ENCODE measurements at places on chromosomes 12 and 14. TPM values are rescaled to one million over a fixed set of nuclear protein-coding genes. Genes with fewer than 3 reads are reported as not detected.

DNA sequence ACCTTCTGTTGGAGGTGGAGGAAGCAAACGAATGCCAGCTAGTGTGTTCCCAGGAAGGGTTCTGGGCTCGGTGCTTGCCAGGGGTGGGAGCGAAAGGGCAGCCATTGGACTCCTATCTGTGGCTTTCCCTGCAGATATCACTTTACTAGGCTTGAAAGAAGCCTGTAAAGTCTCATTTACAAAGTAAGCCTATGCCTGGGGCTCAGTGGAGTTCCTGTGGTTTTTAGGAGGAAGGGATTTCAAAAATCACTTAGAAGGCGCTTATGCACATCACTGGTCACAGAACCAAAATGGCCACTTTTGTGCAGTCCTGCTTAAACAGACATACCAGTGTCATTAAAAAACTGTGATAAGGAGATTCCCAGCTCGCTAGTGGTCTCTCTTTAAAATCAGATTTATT, 22.7 kb downstream of the CLMN start:
- DNase-seq = no peak
- H3K27me3 ChIP-seq = no peaks in the 10 kb centered on the region
- H3K36me3 ChIP-seq = no peaks in the 10 kb centered on the region
- H3K4me3 ChIP-seq = no peak overlapping the region
- H3K4me1 ChIP-seq = no peaks in the 10 kb centered on the region
- no peak overlapping the region for H3K27ac ChIP-seq

DNA sequence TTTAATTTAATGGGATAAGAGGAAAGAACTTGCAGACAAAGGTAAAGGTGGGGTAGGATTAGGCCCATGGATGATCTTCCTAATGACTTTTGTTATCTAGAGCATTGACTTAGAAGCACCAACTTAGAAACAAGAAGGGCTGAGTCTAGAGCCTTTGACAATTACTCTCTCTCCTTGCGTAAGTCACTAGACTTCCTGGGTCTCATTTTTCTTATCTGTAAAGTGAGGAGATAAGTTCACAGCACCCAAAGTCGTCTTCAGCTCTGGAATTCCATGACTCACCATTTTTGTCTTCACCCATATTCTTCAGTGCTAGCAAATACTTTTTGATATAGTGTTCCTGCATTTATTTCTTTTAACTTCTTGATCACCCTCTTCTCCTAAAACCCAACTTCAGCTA, 75.7 kb downstream of the SSPN start:
- H3K4me3 ChIP-seq = no peak overlapping the region
- H3K27me3 ChIP-seq = no peaks in the 10 kb centered on the region
- no peak for DNase-seq
- H3K36me3 ChIP-seq = no peaks in the 10 kb centered on the region
- H3K27ac ChIP-seq = no peak overlapping the region

- no peak overlapping the region for H3K4me3 ChIP-seq
- no peaks in the 10 kb centered on the region for H3K27me3 ChIP-seq
- DNase-seq = no peak
- H3K27ac ChIP-seq = no peak overlapping the region
- no peaks in the 10 kb centered on the region for H3K4me1 ChIP-seq
Measured at GRCh38 chr14:80135305-80136088, 75.8 kb downstream of the DIO2 start.

TROAP gene
- total RNA-seq = 0.36 TPM

MRPL42 gene
- total RNA-seq = 51.9 TPM

DNA sequence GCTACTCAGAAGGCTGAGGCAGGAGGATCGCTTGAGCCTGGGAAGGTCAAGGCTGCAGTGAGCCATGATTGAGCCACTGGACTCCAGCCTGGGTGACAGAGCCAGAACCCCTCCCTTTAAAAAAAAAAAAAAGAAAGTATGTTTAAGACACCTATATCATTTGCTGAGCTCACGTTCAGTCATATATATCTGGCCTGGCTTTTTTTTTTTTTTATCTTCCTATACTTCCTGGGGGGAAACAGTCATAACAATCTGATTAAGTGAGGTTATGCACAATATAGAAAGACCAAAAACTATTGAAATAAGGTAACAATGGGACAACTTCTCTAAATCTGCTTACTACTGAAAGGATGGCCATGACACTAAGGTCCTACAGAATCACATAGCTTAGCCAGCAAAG, 9.4 kb upstream of the ARID2 start:
- H3K4me1 ChIP-seq = peaks cover 57% of the 10 kb centered on the region
- no peak for DNase-seq
- H3K27ac ChIP-seq = no peak overlapping the region
- no peaks in the 10 kb centered on the region for H3K36me3 ChIP-seq
- H3K27me3 ChIP-seq = no peaks in the 10 kb centered on the region

DNA sequence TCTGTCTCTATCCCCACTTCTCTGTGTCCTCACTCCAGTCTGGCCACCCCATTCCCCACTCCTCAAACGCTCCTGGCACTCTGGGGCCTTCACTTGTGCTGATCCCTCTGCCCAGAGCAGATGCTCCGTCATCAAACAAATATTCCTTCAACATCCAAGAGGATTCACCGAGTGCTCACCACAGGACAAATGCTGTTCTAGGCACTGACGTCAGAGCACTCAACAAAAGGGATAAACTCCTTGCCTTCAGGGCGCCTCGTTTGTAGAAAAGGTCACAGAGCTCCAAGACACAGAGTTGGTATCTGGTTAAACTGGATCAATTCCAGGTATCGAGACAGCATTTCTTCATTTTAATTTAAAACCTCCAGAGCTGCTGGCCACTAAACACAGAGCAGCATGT, 35.3 kb downstream of the PSMC1 start:
- DNase-seq = no peak
- no peak overlapping the region for H3K4me3 ChIP-seq
- peaks cover 27% of the 10 kb centered on the region for H3K36me3 ChIP-seq
- no peaks in the 10 kb centered on the region for H3K4me1 ChIP-seq
- H3K27me3 ChIP-seq = no peaks in the 10 kb centered on the region

GRCh38 chr12:3432176-3432742, 58.7 kb upstream of the PRMT8 start:
- H3K4me1 ChIP-seq = no peaks in the 10 kb centered on the region
- DNase-seq = no peak
- no peak overlapping the region for H3K4me3 ChIP-seq
- H3K27ac ChIP-seq = no peak overlapping the region

DNA sequence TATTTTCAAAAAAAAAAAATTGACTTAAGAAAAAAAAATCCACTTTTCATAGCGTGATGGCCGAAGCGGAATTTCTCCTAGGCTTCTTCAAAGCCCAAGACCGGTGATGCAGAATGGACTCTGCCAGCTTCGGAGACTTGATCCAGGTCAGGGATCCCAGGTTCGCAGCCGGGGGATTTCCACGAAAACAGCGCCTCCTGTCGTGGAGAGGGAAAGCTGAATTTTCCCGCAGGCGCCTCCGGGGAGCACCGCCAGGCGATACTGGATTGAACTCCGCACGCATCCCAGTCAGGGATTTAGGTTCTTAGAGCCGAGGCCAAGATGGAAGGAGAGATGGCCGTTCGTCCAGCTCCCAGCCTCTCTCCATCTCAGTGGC, 2.1 kb downstream of the TTC6 start:
- no peak overlapping the region for H3K27ac ChIP-seq
- DNase-seq = peak; percentile 57
- peaks cover 42% of the 10 kb centered on the region for H3K4me1 ChIP-seq
- no peak overlapping the region for H3K4me3 ChIP-seq

DNA sequence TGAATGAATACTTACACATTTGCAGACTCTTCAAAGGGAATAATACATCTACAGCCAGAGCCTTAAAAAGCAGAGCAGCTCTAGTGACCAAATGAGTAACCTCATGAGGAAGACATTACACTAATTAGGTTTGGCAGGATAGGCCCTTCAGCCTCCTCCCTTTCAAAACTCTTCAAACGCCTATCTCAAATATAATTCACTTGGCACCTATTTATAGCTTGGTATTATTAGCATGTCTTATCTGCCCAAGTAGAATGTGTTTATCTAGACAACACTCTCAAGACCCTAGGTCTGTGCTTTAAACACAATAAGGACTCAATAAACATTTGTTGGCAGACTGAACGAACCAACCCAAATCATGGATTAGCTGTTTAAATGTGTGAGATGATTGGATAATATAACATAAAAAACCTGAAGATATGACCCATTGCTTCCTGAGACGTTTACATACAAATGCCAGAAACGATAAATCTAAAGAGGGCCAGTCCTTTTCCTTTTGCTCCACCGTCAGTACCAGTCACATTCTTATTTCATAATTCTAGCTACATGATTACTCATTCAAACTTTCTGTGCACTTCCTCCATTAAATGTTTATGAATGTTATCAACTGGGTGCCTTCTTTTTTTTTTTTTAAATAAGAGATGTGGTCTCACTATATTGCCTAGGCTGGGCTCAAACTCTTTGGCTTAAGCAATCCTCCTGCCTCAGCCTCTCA, 123.3 kb downstream of the CEP83 start:
- no peaks in the 10 kb centered on the region for H3K27me3 ChIP-seq
- no peak overlapping the region for H3K27ac ChIP-seq
- DNase-seq = no peak
- no peaks in the 10 kb centered on the region for H3K4me1 ChIP-seq

C14orf180 gene
- total RNA-seq = 5.0 TPM

DNA sequence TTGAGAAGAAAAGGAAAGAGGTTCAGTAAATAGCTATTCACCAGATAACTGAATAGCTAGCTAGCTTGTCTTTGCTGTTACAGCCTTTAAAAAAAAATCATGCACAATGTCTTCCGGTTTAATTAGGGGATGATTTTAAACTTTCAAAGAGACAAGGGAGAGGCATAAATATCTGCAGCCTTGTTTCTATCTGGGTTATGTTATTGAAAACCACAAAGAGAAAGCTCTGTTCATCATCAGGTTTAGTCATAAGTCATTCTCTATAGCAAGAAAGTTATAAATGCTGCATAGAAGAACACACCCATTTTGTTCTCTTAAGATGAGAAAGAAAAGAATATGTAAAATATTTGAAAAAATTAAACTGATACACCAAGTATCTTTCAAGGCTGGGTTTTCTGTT, 1046.9 kb downstream of the AACS start:
- H3K27ac ChIP-seq = no peak overlapping the region
- DNase-seq = no peak
- peaks cover 9% of the 10 kb centered on the region for H3K4me1 ChIP-seq
- H3K36me3 ChIP-seq = no peaks in the 10 kb centered on the region
- H3K27me3 ChIP-seq = no peaks in the 10 kb centered on the region

GRCh38 chr12:49092086-49092815, 2.4 kb downstream of the DHH start:
- peak overlapping the region; percentile 17 for H3K4me3 ChIP-seq
- DNase-seq = no peak
- H3K27me3 ChIP-seq = peaks cover 68% of the 10 kb centered on the region
- peaks cover 16% of the 10 kb centered on the region for H3K36me3 ChIP-seq
- H3K27ac ChIP-seq = peak overlapping the region; percentile 30

HSPB8 gene
- total RNA-seq = 485 TPM

GRCh38 chr12:67367843-67368242, 98.7 kb downstream of the CAND1 start:
- H3K4me1 ChIP-seq = no peaks in the 10 kb centered on the region
- no peak for DNase-seq
- no peak overlapping the region for H3K27ac ChIP-seq

DNA sequence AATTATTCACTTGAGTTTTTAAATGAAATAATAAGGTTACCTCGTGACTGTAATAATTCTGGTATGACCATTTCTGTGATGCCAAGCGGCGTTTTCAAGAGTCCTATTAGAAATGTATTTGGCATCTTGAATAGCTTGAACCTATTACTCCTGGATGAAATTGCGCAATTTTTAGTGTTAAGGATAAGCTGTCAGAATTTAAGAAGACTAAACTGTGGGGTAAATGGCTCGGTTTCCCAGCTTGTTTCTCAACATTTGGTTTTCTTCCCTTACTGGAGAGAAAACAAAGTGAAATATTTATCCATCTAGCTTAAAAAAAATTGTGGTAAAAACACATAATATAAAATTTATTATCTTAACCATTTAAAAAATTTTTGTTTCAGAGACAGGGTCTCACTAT, 26.8 kb downstream of the PCNX1 start:
- H3K4me1 ChIP-seq = peaks cover 35% of the 10 kb centered on the region
- H3K27ac ChIP-seq = peak overlapping the region; percentile 50
- H3K4me3 ChIP-seq = no peak overlapping the region
- no peaks in the 10 kb centered on the region for H3K36me3 ChIP-seq

DNA sequence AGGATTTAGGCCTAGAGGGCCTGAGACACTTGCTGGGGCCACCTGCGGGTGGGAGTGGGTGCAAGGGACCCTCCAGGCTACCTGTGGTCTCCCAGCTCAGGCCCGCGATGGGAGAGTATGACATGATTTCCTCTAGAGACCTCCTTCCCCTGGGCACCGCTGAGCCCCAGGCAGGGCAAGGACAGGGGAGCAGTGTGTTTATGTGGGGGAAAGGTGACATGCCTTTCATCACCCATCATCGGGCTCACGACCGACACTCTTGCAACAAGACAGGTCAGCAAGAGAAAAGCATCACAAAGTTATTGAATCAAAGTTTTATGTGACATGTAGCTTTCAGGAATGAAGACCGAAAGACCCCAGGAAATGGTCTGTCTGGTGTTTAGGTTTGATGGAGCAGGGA, 19.9 kb downstream of the SH2B3 start:
- H3K4me3 ChIP-seq = no peak overlapping the region
- H3K27ac ChIP-seq = no peak overlapping the region
- no peak for DNase-seq

DNA sequence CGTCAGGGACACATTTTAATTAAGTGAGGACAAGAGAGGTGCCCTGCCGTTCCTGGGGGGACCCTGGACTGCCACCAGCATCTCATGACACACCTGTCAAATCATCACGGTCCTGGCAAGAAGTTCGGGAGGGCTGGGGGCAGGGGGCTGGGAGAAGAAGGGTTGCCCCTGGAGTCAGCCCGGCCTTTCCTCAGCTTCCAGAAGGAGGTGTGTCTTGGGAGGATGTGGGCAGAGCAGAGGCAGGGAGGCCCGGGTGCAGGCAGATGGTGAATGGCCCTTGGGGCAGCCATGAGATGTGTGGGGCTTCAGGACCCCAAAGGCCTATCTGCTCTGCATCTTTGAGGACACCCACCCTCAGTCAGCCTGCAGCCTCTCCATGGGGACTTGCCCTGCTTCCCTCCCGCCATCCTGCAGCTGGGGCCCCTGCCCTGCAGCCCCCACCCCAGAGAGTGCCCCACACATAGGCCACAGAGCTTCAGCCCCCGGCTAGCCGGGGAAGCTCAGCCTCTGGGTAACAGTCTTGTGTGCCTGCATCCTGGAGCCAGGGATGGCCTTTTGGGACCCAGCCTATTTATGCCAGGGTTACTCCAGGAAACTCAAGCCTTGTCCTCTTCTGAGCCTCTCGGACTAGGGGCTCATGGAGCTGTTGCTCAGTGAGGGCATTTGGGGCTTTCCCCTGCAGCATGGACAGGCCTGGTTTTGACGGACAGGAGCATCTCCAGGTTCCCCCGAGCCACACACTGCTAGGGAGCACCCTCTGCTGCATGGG, 178.5 kb downstream of the KIF26A start:
- H3K27me3 ChIP-seq = no peaks in the 10 kb centered on the region
- DNase-seq = no peak
- H3K4me3 ChIP-seq = no peak overlapping the region
- no peak overlapping the region for H3K27ac ChIP-seq

DNAJC22 gene
- not detected for total RNA-seq

GRCh38 chr12:91272461-91273063, 89.9 kb upstream of the DCN start:
- H3K27me3 ChIP-seq = no peaks in the 10 kb centered on the region
- H3K4me1 ChIP-seq = no peaks in the 10 kb centered on the region
- no peak overlapping the region for H3K4me3 ChIP-seq
- DNase-seq = peak; percentile 93
- peak overlapping the region; percentile 71 for H3K27ac ChIP-seq

GRCh38 chr12:78390920-78391319, 473.7 kb upstream of the SYT1 start:
- no peak for DNase-seq
- no peaks in the 10 kb centered on the region for H3K4me1 ChIP-seq
- no peaks in the 10 kb centered on the region for H3K27me3 ChIP-seq
- no peaks in the 10 kb centered on the region for H3K36me3 ChIP-seq

CPM gene
- 64.6 TPM for total RNA-seq

Measured in sigmoid colon (tissue), 7 donors.